ENCODE measurements at places on chromosomes 4 and X. TPM values are rescaled to one million over a fixed set of nuclear protein-coding genes. Genes with fewer than 3 reads are reported as not detected.

Gene UGT2B17
- not detected for total RNA-seq

Gene CENPE
- 9.4 TPM for total RNA-seq

Gene MAMLD1
- 1.8 TPM for total RNA-seq

Gene C4orf46
- 1.9 TPM for total RNA-seq

Gene RASL11B
- total RNA-seq, result 5.0 TPM

Gene CXXC4
- not detected for total RNA-seq

Gene PDCL2
- total RNA-seq, result not detected

Gene TACR3
- 0.18 TPM for total RNA-seq

Gene CPLX1
- not detected for total RNA-seq

Gene WDFY3
- 163 TPM for total RNA-seq

Gene POU4F2
- not detected for total RNA-seq

Gene ADH1C
- 76.5 TPM for total RNA-seq

Gene ZCCHC18
- total RNA-seq, result not detected

Gene AFF1
- total RNA-seq, result 86.2 TPM

Measured in stomach (tissue), 19 donors.